ENCODE measurements at places on chromosomes 5 and 9.

DNA sequence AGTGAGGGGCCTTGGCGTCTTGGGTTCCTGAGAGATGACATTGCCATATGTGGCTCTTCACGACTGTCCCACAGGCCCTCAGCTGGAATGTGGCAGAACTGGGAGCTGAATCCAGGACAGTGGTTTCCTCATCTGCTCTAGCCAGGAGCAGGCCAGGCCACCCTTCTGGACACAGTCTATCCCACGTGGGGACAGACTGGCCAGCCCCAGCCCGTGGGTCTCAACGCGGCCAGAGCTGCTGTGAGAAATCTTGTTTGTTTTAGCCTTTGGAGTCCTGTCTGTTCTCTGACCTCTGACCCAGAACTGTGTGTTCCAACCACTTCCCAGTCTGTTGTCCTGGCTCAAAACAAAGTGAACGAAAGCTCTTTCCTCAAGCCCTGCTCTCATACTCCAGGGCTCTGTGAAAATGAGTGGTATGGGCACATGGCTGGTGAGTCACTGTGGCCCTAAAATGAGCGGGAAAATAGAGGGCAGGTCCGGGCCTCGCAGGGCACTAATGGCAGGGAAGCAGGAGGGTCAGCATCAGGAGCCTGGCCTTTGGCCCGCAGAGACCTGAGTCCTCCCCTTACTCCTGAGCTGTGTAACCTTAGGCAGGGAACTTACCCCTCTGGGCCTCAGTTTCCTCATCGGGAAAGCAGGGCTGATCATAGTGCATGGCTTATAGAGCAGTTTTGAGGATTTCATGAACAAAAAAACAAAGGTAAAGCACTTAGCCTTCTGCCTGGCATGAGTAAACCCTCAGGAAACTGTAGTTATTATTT is 34.8 kb upstream of the GLRX start:
- no peak for DNase-seq

- no peak for DNase-seq
Observed at GRCh38 chr9:82153032-82153431, 164.5 kb downstream of the SPATA31D1 start.

DNA sequence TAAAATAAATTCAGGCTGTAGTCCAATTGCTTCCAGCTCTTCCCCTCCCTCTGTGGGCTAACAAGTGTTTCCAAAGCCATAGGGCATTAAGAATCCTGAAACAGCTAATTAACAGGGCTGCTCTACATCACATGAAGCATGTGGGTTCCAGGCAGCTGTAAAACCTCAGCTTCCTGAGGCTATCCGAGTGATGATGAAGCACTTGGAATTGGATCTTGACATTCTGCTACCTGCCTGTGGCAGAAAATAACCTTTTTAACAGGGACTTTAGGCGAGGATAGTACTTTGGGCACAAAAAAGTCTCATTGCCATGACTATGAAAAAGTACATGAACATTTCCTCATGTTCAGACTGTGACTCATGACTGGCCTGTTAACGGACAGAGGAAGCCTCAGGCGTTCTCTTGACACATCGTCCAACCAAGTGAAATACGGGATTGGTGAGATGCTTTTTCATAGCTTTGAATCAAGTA is 107.2 kb downstream of the PDE4D start:
- DNase-seq = no peak

DNA sequence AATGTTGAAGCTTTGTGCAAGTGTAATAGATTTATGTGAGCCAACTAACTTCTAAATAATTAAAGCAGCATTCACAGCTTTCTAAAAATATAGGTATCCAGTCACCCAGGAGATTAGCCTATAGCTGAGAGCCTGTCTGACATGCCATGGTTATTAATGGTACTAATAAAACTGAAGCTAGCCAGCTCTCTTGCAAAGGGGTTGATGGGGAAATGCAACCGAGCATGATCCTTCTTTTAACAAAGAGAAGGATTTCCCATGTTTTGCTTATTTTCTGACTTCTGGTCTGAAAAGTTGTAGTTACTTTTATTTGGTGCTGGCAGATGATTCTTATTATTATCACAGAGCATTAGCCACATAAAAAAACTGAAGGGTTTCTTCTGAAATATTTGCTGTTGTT is 488.7 kb upstream of the CYLC2 start:
- no peak for DNase-seq

DNA sequence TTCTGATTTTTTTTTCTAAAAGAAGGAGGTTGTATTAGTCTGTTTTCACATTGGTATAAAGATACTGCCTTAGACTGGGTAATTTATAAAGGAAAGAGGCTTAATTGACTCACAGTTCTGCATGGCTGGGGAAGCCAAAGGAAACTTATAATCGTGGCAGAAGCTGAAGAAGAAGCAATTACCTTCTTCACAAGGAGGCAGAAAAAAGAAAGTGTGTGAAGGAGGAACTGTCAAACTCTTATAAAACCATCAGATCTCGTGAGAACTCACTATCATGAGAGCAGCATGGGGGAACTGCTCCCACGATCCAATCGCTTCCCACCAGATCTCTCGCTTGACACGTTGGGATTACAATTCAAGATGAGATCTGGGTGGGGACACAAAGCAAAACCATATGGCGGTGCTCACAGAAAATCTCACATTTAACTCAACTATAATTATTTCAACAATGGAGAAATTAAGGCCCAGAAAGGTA is 27.1 kb downstream of the DPYSL3 start:
- no peak for DNase-seq

DNA sequence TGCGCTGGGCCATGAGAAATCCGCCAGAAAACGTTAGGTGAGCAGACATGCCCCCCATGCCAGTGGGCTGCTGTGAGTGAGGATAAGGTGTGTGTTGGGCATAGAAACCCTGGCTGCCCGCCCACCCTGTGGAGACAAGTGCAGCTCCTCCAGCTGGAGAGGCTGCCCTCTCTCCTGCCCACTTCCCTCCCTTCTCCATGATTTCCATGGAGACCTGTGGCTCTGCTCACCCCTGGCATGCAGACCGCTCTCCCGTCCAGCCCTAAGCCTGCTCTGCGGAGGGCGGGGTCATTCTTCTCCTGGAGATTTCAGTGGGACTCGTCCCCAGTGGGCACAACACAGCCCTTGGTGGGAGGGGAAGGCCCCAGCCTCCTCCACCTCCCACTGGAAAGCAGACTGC is 133.0 kb upstream of the FAM120A start:
- no peak for DNase-seq

Data from stimulated activated CD8-positive, alpha-beta memory T cell treated with anti-CD3 and anti-CD28 coated beads, Interleukin-15, amount 100 ng/mL, for 24 hours (primary cell).